ENCODE measurements at places on chromosomes 7 and 10.

- peak; percentile 12 for DNase-seq
Measured at GRCh38 chr10:51063659-51064535, 10.4 kb upstream of the PRKG1 start.

GRCh38 chr7:92837000-92837749 is 802 bp upstream of the CDK6 start:
- no peak for DNase-seq

DNA sequence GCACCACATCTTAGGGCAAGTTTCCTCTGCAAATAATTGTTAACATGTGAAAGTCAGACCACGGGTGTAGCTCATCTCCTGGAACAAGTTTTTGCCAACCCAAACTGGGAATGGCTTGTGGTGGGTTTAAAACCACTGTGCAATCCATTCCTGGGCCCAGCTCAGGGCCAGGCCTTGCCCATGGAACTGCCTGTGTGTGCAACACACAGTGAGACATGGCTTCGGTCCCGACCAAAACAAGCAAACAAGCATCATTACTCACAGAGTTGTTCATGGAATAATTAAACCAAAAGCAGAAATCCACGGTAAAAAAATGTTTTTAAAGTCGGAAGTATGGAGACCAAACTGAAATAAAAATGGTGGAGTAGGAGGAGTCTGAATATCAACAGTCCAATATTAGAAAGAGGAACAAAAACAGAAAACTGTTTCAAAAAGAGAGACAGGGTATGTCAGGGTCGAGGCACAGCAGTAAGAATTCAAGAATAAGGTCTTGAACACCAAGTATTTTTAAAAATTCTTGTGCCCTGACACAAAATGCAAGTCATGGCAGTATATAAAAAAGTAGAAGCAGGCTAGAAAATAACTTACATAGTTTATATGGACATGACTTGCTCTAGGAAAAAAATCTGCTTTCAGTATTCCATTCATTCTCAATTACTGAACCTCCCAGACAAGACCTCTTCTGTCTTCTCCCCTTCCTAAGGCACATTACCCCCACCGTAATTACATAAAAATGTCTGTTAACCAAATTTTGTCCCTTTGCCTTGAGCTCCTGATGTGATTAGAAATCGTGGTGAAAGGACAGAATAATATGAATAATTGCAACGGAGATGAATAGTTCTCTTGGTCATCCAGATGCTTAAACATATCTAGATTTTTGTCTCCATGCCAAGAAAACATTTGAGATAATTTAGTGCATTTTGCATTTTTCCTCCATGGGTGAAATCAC is 88.4 kb downstream of the FAS start:
- DNase-seq: no peak

- no peak for DNase-seq
Measured at GRCh38 chr7:116956477-116956804, 3.1 kb downstream of the ST7 start.

GRCh38 chr7:121329191-121330052 is 622 bp downstream of the WNT16 start:
- DNase-seq: no peak

DNA sequence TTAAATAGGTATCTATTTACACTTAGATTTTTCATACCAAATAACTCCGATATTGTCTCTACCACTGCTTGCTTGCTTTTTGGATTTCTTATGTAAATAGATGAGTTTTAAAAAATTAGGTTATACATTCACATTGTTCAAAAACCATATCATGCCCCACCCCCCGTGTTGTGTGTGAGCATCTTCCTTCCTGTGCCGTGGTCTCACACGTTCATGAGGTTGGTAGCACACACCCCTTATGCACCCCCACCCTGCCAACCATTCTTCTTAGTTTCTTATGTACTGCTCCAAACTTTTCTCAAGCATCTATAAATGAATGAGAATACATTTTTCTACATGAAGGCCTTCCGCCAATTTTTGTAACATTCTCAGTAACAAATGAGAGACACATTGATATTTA is 115.6 kb downstream of the FANK1 start:
- no peak for DNase-seq

GRCh38 chr7:30451539-30452279 is 26.9 kb downstream of the NOD1 start:
- no peak for DNase-seq

DNA sequence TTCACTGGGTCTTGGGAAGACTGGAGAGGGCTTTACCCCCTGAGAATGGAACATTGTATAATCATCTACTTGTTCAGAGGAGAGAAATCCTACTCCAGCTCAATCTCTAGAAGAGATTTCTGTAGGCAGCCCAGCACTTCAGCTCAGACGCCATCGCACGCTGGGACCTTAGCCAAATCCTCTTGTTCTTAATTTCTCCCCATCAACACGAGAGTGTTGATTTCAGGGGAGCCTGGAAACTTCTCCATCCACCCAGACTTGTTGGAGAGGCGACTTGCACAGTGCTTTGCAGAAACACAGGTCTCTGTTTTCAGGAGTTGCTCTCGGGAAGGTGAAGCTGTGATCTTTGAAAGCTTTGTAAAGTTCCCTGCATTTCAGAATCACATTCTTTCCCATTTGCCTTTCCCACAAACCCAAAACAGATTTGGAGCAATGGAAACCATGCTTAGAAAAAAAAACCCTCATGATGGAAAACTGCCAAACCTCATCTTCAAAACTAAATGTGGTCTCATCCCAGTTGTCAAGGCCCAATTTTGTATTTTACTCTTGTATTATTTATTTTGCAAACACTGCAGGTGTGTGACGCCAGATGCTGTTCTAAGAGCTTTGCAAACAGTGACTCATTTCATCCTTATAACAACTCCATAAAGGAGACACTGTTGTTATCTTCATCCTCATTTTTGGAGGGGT is 60.9 kb downstream of the CALML3 start:
- no peak for DNase-seq

DNA sequence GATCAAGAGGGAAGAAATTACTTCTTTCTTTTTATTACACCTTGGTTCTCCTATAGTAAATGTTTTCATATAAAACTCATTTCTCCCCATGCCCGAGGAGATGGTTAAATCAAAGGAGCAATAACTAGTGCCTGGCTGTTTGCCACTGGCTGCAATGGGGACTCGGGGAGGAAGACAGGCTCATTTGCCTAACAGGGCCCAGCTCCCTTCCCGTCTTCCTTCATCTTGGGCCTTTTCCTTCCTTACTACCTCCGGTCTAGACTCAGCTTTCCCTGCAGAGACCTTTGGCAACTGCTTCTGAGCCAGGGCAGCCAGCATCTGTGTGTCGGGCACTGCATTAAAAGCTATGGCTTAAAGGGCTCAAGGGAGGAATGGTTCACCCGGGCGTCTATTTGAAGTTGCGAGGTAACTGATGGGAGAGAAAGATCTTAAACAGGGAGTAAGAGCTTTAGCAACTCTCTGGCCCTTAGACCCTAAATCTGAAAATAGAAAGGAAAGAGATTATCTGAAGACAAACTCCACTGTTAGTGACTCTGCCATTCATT is 63.5 kb downstream of the CALD1 start:
- DNase-seq: no peak

DNA sequence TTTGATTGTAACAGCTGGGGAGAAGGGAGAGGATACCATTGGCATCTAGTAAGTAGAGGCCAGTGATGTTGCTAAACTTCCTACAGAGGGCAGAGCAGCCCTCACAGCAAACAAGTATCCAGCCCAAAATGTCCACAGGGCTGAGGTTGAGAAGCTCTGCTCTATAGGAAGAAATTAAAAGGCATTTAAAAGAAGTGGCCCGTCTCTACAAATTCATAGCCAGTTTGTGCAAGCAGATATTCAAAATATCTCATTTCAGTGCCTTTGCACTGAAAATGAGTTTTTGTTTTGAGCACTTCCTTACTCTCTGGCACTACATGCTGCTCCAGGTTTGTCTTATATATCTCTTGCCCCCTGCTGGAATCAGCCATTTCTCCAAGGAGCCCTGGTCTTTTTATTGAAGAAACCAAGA is 330.0 kb downstream of the BBS9 start:
- DNase-seq: peak; percentile 34

DNA sequence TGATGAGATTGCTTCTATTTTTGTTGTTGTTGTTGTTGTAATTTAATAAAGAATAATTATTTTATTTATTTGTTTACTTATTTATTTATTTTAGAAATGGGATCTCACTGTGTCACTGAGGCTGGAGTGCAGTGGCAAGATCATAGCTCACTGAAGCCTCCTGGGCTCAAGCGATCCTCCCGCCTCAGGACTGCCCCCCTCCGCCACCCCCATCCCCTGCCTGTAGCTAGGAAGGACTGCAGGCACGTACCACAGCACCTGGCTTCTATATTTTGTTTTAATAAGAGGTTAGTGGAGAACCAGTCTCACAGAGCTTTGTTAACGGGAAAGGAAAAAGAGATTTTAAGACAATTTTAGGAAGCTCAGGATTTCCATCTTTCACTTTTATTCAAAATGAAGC is 19.5 kb upstream of the SMC3 start:
- no peak for DNase-seq
